ENCODE measurements at places on chromosomes 11 and 22.

DNA sequence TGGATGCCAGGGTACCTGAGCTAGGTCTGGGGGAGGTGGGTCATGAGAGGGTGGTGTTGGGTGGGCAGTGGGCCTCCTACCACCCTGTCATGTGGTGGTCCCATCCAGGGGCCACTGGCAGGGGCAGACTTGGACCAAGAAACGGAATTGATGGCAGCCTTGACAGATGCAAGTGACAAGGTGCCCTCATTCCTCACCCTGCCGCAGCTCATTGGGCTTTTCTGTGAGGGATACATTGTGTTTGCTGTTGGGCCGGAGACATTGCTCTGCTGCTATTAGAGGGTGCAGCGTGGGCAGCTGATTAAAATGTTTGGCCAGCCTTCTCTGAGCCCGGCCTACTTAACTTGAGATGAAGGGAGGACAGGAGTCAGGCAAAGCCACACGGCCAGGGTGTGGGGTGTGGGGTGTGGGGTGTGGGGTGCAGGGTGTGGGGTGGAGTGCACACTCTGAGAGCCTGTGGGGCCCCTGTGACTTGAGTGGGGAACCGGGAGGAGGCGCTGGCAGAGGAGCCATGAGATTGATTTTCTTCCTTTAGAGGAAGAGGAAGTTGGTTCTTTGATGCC lies 351.5 kb downstream of the TBC1D22A start:
- DNase-seq = no peak

- DNase-seq = no peak
Observed at GRCh38 chr11:120219938-120220746, 9.3 kb downstream of the OAF start.

DNA sequence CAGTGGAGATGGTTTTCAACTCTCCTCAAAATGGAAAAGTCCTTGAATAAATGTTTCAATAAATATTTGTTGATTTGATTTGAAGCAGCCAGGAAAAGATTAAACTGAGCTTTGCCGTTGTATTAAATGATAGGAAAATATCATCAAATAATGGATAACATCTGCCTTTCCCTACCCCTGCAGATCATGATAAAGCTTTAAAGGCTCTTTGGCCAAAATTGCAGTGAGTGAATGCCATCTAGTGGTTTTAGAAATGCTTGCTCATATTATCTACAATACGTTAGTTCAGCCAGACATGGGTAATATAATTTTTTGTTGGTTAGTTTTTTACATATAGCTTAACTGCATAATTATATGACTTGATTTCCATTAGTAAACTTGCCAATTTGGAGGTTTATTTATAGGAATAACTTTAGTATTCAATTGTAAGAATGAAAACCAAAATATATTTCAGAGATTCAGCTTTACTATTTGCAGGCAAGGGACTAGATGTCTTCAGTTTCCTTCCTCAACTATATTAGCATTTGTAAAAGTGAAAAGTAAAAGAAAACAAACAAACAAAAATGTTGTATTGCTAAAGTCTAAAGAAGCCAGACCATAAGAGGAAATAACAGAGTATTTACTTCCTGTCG lies 159.2 kb downstream of the MSANTD4 start:
- DNase-seq = peak; percentile 70

DNA sequence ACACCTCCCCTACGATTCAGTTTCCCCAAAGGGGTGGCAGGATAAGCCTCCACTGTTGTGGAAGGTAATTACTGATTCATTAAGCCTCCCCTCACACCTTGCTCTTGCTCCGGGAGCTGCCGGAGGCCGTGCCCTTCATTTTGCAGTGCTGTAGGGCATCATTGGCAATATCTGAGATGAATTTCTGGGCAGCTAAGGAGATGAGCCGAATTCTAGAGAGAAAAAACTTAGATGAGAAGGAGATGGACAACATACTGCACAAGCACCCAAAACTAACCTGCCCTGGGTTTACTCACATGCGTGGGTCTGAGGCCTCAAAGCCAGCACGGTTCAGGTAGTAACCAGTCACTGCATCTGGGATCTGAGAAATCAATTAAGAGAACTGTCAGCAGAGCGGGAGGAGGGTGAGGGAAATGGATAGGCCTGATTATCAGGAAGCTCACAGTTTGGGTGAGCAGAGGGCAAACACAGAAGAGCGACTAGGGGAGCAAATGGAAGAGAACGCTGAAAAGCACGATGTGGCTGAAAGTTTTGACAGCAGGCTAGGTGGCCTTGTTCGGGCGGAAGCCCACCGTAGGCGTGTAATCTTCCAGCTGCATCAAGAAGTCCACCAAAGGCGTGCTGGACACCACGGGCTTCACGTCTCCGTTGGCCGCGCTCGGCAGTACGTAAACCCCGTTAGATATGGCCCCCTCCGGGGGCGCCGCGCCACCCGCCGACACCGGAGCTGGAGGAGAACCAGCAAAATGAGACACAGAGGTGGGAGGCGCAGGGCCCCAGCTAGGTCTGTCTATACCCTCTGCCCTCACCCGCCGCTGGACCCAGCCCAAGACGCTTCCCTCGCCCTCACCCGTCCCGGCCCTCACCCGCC lies 689 bp downstream of the TAF10 start:
- DNase-seq = no peak

DNA sequence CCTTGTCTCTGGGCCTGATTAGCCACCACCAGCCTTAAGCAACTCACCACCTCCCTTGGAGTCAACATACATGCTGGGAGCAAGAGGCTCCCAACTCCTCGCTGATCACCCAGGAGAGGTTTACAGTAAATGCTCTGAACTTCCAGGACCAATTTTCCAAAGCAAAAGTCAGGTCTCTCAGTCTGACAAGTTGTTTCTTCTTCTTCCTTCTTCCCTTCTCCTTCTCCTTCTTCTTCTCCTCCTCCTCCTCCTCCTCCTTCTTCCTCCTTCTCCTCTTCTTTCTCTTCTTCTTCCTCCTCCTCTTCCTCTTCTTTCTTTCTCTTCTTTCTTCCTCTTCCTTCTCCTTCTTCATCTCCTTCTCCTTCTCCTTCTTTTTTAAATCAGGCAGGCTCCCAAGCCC lies 148.2 kb downstream of the NECTIN1 start:
- DNase-seq = no peak

DNA sequence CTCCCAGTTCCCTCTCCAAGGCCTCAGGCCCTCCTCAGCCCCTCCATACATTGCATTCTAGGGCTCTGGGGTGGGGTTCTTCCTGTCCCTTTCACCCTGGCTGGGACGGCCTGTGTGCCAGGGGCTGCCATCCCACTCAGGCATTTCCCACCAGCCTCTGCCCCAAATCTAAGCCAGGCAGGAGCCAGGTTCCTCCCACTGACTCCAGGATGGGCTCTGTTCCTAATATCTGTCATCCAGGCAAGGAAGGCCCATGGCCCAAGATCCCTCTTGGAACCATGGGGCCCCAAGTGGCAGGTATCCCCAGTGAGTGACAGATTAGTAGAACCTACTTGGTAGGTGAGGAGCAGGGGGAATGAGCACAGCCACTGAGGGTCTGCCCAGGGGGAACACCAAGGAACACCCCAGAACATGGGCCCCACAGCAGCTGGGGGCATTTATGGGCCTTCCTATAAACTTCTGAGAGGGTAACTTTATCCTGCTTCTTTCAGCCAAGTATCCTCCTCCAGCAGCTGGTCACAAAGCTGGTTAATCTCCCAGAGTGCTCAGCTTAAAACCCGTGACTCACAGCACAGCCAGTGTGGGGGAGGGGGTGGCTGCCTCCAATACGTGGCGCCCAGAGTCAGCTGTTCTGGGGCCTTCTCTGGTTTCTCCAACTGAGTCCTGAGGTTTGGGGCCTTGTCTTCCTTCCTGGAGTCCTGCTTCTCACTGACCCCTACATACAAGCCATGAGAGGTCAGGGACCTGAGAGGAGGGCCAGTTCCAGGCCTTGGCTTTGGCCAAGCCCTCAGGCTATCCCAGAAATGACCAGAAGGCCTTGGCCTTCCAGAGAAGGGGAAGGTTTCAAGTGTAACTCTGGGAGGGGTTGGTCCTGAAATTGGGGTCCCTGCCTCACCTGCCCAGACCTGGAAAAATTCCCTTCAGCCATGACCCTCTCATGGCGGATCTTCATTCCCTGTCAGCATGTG lies 19.9 kb upstream of the MYOD1 start:
- peak; percentile 54 for DNase-seq

- DNase-seq = no peak
Observed at GRCh38 chr22:47594836-47595521, 832.5 kb downstream of the TBC1D22A start.
